SW480 (cell line): ENCODE measurements at places on chromosomes 2 and 18.

DNA sequence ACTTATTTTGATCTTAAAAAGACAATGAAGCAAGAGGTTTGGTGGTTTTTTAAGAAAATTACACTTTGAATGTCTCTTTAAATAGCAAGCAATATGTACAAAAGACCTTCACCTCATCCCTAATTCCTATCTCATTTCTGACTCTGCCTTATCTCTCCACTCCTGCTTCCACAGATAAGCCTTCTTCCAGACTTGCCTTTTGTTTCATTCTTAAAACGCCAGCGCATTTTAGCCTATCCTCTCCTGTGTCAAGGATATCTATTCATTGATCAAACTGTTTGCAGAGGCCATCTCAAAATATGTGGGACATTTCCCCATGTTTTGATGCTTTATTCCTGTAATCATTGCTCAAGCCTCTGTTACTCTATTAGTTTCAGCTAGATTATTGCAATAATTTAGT is 562.5 kb downstream of the PARD3B start:
- DNase-seq = no peak

DNA sequence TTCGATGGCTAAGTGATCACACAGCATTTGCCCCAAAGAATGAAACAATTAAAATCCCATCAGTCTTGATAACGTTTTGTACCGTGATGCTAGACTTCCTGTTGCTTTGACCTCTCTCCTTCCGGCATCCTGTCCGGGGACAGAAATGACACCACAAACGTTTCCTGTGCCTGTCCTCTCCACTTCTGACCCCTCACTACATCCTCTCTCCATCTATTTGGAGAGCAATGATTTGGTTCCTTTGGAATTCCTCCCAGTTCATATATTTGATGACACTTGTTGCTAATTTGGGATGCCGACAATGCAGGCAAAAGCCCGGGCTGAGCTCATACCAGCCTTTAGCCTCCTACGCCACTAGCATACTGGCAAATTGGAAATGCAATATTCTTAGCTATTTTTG is 151.2 kb upstream of the CCDC68 start:
- no peak for DNase-seq

GRCh38 chr18:56157541-56157940 is 480.9 kb downstream of the TXNL1 start:
- no peak for DNase-seq

DNA sequence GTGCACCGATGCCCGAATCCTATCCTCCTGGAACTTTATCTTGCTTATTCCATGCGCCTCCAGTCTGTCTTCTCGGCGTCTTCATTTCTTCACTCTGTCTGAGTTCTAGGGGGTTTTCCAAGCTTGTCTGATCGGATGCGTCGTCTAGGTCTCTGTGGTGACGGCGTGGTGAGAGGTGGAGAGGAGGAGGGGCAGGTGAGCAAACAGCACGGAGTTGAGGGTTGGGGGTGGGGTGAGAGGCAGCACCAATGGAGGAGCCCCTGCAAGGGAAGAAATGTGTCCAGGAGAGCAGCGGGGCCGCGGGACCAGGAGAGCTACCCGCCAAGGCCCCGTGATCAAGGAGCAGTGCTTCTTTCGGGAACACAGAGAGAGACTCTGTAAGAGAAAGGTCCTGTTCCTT is 131.3 kb upstream of the TWIST2 start:
- DNase-seq = no peak

GRCh38 chr18:77344786-77345500 is 95.3 kb downstream of the GALR1 start:
- no peak for DNase-seq
